IMR-90 (cell line): ENCODE measurements at places on chromosomes 2 and 18. TPM values are rescaled to one million over a fixed set of nuclear protein-coding genes. Genes with fewer than 3 reads are reported as not detected.

DNA sequence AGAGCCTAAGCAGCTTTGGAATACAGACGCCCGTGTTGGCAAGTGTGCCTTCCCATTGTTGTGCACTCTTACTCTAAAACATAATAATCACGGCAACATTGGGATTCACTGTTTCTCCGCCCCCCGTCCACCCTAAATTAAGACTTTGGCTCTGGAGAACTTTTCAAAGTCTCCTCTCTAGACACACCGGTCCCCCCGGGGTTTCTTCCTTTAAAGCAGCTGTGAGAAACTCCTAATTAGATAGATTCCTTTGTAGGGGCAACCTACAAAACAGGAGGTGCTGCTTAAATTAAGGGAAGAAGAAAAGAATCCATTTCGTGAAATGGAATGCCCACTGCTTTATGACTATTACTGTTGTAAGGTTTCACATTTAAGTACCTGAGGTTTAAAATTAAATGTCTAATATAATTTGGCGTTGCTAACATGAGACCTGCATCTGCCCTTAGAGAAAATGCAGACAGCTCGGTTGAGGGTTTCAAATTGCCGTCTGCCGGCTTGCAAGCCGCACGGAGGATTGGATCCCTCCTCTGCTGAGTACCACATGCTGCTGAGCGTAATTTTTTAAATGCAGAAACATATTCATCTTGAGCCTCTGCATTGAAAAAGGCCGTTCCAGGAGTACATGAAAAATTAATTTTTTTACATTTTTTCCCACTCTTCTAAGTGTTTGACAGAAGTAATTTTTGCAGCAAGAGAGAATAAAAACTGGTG, 233.3 kb downstream of the GBX2 start:
- no peak overlapping the region for H3K4me3 ChIP-seq
- no peak overlapping the region for H3K27ac ChIP-seq
- H3K36me3 ChIP-seq: peaks cover 4% of the 10 kb centered on the region
- DNase-seq: no peak

- no peaks in the 10 kb centered on the region for H3K27me3 ChIP-seq
- H3K27ac ChIP-seq: no peak overlapping the region
- no peak overlapping the region for H3K4me3 ChIP-seq
- no peaks in the 10 kb centered on the region; the same call in 1 of the 2 replicates for H3K36me3 ChIP-seq
These were observed 70.5 kb upstream of the LMAN1 start for GRCh38 chr18:59429608-59430007.

- no peaks in the 10 kb centered on the region for H3K27me3 ChIP-seq
- H3K27ac ChIP-seq: peak overlapping the region; percentile 93; the same call in 1 of the 2 replicates
These were observed 101.0 kb upstream of the RND3 start for GRCh38 chr2:150588506-150588870.

GRCh38 chr2:149329489-149330126, 779 bp upstream of the LYPD6 start:
- peak; percentile 7 for DNase-seq
- no peaks in the 10 kb centered on the region for H3K36me3 ChIP-seq
- H3K27me3 ChIP-seq: peaks cover 14% of the 10 kb centered on the region
- H3K27ac ChIP-seq: no peak overlapping the region
- H3K4me3 ChIP-seq: peak overlapping the region; percentile 20

- H3K4me3 ChIP-seq: no peak overlapping the region
- no peak overlapping the region for H3K27ac ChIP-seq
- no peaks in the 10 kb centered on the region for H3K36me3 ChIP-seq
- DNase-seq: no peak
- no peaks in the 10 kb centered on the region for H3K27me3 ChIP-seq
- peaks cover 13% of the 10 kb centered on the region for H3K4me1 ChIP-seq
These were observed 122.1 kb upstream of the STPG4 start for GRCh38 chr2:47277187-47277586.

- no peak overlapping the region for H3K27ac ChIP-seq
- peaks cover 36% of the 10 kb centered on the region for H3K27me3 ChIP-seq
- no peak overlapping the region for H3K4me3 ChIP-seq
These were observed 62.9 kb downstream of the MTHFD2 start for GRCh38 chr2:74261204-74261864.

GRCh38 chr18:47501946-47502345, 250.5 kb upstream of the SKOR2 start:
- H3K27ac ChIP-seq: no peak overlapping the region
- H3K36me3 ChIP-seq: no peaks in the 10 kb centered on the region
- H3K4me3 ChIP-seq: no peak overlapping the region

DNA sequence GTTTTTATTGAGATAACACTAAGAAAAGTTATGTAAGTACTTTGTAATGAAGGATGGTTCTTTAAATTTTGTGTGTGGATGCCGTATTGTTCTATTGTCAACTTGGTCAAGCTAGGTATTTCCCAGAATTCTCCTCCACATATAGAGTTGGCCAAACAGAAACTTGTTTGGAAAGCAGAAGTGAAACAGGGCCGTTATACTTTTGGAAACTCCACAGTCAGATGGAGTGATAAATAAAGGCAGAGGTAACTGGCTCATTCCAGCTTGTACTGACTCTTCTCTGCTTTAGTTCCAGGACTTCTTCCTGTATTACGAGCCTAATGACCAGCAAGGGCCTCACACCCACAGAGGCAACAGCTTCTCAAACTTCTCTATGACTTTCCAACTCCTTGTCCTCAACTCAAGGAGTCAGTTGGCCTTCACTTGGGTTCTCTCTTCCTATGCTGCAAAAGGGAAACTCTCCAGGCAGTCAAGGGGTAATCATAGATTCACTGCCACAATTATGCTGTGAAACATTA, 16.4 kb upstream of the STARD7 start:
- DNase-seq: no peak
- no peaks in the 10 kb centered on the region for H3K4me1 ChIP-seq
- no peaks in the 10 kb centered on the region for H3K36me3 ChIP-seq
- H3K4me3 ChIP-seq: no peak overlapping the region
- no peaks in the 10 kb centered on the region for H3K27me3 ChIP-seq

- no peaks in the 10 kb centered on the region for H3K36me3 ChIP-seq
- H3K27me3 ChIP-seq: no peaks in the 10 kb centered on the region
- no peak overlapping the region for H3K4me3 ChIP-seq
- H3K4me1 ChIP-seq: peaks cover 8% of the 10 kb centered on the region; the same call in 1 of the 2 replicates
These were observed 109.5 kb downstream of the ARL6IP6 start for GRCh38 chr2:152827944-152828343.

DNA sequence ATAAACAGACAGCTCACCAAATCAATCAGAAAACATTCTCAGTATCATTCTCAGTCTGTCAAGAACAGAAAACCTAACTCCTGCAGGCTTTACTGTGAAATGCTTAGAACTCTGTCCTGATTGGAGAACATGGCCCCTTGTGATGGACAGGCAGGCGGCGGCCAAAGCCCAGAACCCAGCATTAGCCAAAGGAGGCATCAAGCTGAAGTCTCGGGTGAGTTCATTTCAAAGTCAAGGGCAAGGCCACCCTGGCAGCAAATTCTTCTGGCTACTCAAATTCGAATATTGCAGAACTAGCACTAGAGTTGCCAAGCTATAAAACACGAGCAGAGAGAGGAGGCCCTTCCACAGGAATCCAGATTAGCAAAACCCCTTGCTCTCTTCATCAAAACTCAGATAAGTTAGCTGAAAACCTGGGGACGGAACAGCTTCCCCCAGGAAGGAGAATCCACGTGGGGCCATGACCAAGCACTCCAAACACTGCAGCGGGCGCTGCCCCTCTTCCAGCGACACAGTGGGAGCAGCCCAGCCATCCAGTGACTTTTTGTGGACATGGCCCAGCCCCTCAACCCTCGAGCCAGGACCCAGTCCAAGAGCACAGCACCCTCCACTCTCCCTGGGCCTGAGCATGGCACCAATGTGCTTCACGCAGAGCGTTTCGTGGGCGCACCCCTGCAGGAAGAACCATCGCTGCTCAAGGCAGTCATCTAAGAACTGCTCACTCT, 98.6 kb downstream of the HDAC4 start:
- no peaks in the 10 kb centered on the region for H3K27me3 ChIP-seq
- DNase-seq: no peak
- H3K27ac ChIP-seq: no peak overlapping the region
- H3K4me1 ChIP-seq: peaks cover 13% of the 10 kb centered on the region; the same call in 1 of the 2 replicates

- H3K27ac ChIP-seq: no peak overlapping the region
- no peaks in the 10 kb centered on the region for H3K27me3 ChIP-seq
- H3K4me1 ChIP-seq: no peaks in the 10 kb centered on the region; the same call in 1 of the 2 replicates
- DNase-seq: no peak
These were observed 3.8 kb upstream of the CLASP1 start for GRCh38 chr2:121653035-121653434.

GRCh38 chr2:216918088-216918680, 58.3 kb upstream of the TNP1 start:
- peaks cover 3% of the 10 kb centered on the region; the same call in 1 of the 2 replicates for H3K4me1 ChIP-seq

DNA sequence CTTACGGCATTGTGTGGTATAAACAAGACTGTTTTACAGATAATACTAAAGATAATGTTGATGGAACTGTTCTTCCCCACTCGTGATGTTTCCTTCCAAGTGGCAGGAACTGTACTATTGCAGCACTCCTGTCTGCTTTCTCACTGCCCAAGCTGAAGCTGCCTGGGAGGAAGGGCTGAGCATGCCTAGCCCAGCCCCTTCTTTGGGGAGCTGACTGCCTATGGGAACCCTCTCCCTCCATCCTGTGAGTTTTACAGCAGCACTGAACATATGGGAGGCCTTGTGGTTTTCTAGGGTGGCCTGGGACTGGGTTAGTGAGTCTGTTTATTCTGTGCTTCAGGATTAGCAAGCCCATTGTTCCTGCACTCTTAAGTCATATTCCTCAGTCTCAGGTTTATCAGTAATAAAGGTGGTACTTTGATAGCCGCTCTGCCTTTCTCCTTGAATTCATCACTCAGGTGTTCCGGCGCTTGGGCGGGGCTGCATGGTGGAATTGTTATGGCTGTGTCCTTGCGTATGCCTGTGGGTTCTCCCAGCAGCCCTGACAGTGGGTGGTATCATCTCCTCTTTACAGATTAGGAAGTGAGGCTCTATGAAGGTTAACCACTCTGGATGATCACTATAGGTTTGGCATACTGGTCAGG, 379.7 kb downstream of the PTPRM start:
- peak overlapping the region; percentile 45 for H3K4me3 ChIP-seq
- DNase-seq: peak; percentile 89
- H3K27ac ChIP-seq: peak overlapping the region; percentile 80
- peaks cover 10% of the 10 kb centered on the region for H3K4me1 ChIP-seq
- no peaks in the 10 kb centered on the region for H3K27me3 ChIP-seq

DNA sequence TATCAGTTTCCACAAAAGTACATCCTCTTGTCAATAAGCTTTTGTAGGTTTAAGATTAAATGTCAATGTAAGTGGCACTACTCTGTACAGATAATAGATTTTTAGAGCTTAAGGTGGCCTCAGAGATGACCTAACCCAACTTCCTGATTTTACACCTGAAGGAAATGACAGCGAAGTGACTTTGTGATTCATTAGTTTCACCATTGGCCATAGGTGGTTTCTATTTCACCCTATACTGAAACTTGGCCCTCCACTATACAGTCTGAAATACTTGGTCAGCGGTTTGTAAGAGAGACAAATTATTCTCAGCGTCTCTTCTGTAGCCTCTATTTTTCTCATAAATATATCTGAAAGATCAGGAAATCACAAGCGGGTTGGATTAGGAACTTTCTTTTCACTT, 330.4 kb upstream of the FAM98A start:
- H3K36me3 ChIP-seq: no peaks in the 10 kb centered on the region
- no peak overlapping the region for H3K27ac ChIP-seq
- H3K4me1 ChIP-seq: no peaks in the 10 kb centered on the region
- no peak for DNase-seq

The KCNG3 gene
- under 0.01 TPM in 1 of 2 replicates, not detected in the other for total RNA-seq

The PRSS56 gene
- not detected in 2 replicates for total RNA-seq

The NMUR1 gene
- total RNA-seq: not detected in 2 replicates

The SIX2 gene
- not detected in 2 replicates for total RNA-seq

The DUSP19 gene
- total RNA-seq: 1.4 and 2.5 TPM in 2 replicates

The C2orf66 gene
- not detected in 2 replicates for total RNA-seq

The LYG2 gene
- total RNA-seq: not detected in 2 replicates

The B3GNT7 gene
- total RNA-seq: under 0.01 TPM in 2 replicates

The GPAT2 gene
- total RNA-seq: 0.28 and 0.36 TPM in 2 replicates
